ENCODE measurements at places on chromosomes 5 and 9.

DNA sequence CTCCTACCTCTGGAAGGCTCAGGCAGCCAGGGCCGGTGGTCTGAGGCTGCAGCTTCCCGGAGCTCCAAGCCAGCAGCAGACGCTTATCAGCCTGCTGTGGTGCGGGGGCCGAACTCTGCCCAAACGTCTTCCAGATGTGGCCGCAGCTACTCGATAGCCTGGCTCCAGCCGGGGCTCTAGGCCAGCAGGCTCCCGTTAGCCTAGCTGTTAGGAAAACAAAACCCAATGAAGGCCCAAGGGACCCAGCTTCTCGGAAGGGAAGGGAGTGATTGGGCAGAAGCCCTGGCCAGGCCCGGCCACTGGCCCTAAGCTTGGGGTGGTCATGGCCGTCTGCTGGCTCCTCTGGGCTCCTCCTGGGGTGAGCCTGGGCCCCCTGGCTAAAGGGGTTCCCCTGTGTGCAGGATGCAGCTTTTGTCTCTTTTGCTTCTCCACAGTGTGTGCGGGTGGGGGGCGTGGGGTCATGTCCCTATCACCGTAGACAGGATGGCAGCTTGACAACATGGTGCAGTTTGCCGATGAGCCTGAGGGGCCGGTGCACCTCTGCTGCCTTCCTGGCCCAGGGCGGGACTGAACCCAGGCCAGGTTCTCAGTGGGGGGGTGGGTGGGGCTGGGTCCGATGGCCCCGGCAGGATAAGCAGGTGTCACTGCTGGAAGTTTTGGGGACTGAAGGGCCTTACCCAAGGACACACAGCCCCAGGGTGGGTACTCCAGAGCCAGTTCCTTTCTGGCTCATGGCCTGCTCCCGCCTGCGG lies 18.7 kb downstream of the MYMK start:
- no peak for DNase-seq

GRCh38 chr5:40333459-40334241 lies 346.1 kb upstream of the PTGER4 start:
- DNase-seq: peak; percentile 96

DNA sequence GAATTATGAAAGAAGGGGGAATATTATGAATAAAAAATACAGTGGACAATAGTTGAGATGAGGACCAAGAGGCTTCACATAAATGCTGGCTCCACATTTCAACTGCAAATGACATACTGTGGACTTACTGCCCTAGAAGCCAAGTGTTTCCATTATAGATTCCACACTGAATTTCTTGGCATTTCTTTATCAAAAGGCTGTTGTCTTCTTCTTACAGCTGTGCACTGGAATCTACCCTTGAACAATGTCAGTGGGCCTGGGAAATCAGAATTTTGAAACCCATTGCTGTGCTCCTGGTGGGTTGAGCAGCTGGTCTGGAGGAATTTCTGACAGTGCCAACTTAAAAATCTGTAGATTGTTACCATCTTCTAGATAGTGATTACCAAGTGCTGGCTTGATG lies 49.9 kb downstream of the TNC start:
- no peak for DNase-seq

DNA sequence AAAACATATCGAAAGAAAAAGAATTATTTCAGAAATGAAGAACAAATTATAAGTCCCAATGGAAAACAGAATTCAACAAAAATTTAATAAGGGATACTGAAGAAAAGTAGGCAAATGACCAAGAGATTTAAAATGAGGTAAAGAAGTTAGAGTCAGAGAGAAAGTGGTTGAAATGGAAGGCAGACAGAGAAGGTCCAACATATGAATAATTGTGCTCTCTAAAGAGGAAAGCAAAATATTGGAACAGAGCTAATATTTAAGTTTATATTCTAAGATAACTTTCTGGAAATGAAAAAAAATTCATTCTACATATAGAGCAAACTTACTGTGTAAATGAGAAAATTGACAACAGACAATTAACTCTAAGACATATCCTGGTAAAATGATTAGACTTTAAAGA lies 94.1 kb downstream of the PTCH1 start:
- DNase-seq: no peak

GRCh38 chr9:794386-794785 lies 47.1 kb upstream of the DMRT1 start:
- DNase-seq: no peak

DNA sequence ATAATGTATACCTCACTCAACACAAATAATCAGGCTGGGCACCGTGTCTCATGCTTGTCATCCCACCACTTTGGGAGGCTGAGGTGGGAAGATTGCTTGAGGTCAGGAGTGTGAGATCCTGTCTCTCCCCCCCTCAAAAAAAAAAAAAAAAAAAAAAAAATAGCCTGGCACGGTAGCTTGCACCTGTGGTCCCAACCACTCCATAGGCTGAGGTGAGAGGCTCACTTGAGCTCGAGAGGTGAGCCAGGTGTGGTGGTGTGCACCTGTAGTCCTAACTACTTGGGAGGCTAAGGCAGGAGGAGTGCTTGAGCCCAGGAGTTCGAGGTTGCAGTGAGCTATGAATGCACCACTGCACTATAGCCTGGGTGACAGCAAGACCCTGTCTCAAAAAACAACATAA lies 9.6 kb upstream of the ETF1 start:
- no peak for DNase-seq

GRCh38 chr9:2489838-2490314 lies 131.7 kb upstream of the VLDLR start:
- no peak for DNase-seq

DNA sequence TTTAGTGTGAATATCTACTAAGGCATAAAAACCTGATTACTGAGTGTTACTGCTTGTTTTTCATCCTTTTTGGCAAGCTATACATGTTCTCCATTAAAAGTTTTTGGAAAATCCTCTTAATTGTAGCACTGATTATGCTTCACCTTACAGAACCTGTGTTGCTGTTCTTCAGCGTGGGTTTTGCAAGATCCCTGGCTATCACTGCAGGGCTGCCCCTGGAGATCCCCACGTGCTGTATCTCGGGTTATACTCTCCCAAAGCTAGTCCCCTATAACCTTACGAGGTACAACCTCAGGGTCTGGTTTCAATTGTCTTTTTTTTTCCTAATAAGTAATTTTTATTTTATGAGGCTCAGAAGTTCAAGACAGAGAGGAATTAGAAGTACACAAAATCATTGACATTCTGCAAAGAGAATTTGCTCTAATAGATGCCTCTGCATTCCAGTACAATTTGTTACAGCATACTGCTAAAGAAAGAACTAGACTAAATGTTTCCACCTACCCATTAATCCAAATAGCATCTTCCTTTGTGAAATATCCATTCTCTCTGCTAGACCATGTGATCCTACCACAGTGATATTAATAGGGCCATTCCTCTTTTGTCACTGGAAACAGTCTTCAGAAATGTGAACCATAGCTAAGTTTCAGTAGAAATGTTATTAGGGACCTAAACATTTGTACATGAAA lies 25.8 kb upstream of the CAMK4 start:
- no peak for DNase-seq

GRCh38 chr5:137122558-137122957 lies 376.6 kb downstream of the SPOCK1 start:
- no peak for DNase-seq

- DNase-seq: no peak
Observed at GRCh38 chr5:55416306-55416705, 108.5 kb downstream of the MTREX start.

GRCh38 chr9:134951461-134951860 lies 33.7 kb upstream of the FCN1 start:
- DNase-seq: no peak

DNA sequence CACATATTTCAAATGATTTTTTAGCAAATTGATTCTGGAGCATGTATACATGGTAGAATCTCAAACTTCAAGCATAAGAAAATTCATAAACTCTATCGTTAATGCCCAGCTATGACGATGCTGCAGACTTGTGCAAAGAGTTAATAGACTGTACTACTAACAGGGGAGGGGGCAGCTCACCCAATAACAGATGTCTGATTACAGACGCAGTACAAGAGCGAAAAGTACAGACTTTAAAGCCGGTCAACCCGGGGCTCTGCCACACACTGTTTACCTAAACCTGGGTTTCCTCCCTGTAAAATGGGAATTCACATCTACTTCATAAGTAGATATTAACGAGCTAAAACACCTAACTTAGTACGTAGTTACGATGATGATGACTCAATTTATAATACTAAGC lies 651 bp downstream of the TRIM23 start:
- DNase-seq: no peak

- DNase-seq: no peak
Observed at GRCh38 chr9:17987189-17987588, 408.3 kb downstream of the SH3GL2 start.

DNA sequence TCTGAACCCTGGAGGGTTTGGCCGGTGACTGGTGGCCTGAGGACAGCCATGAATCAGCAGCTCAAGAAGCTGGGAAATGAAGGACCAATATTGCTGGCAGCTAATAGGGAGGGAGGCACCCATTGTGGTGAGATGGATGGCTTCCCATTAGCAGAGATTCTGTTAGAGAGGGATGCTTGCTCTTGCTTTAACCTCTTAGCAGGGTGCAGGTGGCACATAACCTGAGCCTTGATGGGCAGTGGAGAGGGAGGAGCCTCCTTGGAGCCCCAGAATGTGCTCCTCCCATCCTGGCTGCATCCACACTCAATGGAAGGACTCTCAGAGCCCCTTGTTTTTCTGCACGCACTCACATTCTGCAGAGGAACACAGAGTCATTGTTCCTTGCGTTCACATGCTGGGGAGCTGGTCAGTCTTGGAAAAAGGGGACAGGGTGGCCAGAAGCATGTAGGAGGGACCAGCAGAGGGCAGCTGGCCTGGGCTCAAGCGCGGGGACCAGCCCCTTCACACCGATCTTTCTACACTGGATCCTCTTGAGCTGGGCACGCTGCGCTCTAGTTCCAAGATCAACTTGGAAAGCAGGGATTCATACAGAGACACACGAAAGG lies 161.8 kb downstream of the MED10 start:
- DNase-seq: no peak

DNA sequence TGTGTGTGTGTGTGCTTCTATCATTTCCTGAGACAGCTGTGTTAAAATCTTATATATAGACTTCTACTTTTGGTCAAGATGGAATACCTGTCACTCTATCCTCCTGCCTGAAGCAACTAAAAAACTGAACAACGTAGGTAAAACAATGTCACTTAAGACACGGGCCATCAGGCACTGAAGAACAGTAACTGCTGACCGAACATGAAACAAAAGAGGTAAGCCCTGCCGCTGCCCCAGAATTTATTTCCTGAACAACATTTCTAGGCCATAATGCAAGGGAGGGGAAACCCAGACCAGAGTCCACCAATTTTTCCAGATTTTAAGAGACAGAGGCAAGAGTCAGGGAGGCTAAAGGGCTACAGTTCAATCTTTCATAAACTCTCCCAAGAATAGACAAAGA lies 156.0 kb downstream of the CDC42SE2 start:
- DNase-seq: no peak

DNA sequence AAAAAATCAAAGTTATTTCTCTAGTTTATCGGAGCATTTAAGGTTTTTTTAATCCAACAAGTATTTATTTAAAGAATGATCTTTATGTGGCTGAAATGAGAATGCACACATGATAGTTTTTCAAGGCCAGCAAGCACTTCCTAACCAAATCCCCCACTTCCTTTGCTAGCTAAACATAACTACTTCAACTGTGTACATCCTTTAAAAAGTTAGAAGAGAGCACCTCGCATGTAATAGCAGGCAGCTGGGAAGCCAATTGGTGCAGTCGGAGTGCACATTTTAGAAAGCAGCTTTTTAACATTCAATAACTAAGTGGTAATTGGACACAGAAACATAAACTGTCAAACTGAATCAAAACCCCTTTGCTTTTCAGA lies 245.7 kb downstream of the BNC2 start:
- DNase-seq: no peak

DNA sequence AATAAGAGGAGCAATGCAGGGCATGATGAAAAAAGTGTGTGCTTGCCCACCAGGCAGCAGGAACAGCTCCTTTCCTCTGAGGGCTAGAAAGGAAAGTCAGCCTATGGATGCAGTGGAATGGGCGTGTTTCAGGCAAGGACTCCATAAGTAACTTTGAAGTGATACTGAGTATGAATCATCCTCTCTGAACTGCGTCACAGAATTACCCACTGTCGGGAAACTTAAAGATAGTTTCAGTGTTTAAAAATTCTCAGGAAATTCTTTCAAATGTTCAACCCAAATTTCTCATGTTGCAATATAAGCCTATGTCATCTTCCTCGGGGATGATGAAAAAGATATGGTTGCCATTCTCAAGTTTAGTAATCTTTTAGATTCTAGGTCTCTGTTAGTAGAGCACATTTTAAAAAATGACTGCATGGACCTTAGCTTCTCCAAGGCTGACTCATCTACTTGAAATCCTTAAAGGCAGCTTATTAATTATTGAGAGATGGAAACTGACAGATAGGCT lies 27.7 kb downstream of the PTCD2 start:
- peak; percentile 47 for DNase-seq

DNA sequence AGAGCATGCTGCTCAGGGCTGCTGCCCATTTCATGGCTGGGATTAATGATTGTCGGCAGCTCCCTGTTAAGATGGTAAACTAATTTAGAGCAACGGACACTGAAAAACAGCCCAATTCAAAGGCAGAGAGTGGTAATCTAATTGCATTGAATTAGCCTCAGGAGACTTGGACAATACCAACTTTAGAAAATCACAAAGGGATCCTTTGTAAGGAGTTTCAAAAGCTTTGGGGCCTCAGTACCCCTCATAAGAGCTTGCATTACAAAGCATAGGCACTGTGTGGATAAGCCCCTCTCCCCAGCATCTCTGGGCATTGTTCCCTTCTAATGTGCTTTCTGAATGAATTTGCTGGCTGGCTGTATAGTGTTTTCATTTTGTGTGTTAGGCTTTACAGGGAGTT lies 6.7 kb downstream of the GLRA1 start:
- DNase-seq: no peak

- DNase-seq: no peak
Observed at GRCh38 chr9:118701985-118702384, 667.2 kb downstream of the BRINP1 start.

DNA sequence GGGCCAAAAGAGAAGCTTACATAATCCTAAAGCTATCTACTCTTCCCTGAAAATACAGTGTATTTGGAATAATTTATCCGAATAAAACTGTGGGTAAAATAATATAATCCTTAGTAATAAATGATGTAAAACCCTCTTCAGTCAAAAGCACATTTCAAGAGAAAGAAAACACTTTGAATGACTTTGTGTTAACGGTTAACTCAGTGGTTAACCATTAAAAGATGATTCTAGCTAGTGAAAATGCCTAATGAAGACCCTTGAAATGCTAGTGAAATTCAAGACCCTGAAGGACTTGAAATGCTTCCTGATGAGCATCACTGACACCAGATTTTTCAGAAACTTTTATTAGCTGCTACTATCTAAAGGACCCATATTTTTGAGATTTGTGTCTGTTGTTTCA lies 70.7 kb downstream of the COX7C start:
- peak; percentile 39 for DNase-seq

- peak; percentile 71 for DNase-seq
Observed at GRCh38 chr5:38556599-38557307, at the start of gene LIFR. Gene LIFR, minus strand, starts transcription at chr5:38556646. Its CDS starts 25,999 bp downstream, at chr5:38530647.

GRCh38 chr9:32554591-32554990 lies 2.2 kb upstream of the TOPORS start:
- no peak for DNase-seq

GRCh38 chr5:83964271-83964670 lies 243.6 kb upstream of the HAPLN1 start:
- DNase-seq: peak; percentile 28

All from RCC 7860 (cell line).